ENCODE measurements at places on chromosomes 7 and 10.

- DNase-seq: no peak
Observed at GRCh38 chr7:106717955-106718871, 57.3 kb upstream of the CCDC71L start.

DNA sequence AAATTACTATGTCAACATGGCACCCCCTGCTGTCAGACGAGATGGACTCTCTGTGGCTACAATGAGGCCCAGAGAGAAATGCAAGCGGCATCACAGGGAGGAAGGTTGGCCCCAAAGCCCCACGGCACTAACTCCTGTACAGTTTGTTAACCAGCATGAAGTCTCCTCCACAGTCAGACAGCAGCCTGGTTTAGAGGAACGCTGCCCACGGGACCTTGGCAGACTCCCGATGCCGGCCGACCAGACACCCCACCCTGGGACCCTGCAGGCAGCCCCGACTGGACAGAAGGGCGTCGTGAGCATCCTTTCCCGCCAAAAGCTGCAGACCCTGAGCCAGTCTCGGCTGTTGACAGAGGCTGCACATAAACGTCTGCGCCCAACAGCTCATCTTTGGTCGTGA lies 158.8 kb downstream of the DIP2C start:
- no peak for DNase-seq

- DNase-seq: no peak
Observed at GRCh38 chr7:28872226-28872625, 85.9 kb downstream of the TRIL start.

DNA sequence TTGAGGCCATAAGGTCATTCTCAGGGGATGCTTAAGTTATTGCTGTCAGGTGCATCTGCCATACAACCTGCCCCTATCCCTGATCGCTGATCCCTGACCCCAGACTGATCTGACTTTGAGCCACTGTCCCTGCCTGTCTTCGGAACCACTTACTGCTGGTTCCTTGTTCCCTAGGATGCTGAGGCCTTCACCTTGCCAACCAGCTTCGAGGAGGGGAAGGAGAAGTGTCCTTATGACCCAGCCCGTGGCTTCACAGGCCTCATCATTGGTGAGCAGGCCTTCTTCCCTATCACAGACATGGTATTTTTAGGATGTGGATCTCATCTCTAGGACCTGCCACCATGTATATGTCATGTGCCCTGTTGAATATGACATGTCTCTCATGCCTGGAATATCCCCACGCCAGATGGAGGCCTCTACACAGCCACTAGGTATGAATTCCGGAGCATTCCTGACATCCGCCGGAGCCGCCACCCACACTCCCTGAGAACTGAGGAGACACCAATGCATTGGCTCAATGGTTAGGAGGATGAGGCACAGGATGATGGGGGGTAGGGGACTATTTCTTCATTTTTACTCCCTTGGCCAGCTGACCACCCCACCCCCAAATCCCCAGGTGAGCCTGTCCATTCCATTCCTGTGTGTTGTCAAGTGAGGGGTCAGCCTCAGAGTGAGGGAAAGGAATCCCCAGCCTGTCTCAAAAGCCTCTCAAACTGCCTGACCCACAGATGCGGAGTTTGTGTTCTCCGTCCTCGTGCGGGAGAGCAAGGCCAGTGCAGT lies 9.0 kb downstream of the MRPL43 start:
- no peak for DNase-seq

DNA sequence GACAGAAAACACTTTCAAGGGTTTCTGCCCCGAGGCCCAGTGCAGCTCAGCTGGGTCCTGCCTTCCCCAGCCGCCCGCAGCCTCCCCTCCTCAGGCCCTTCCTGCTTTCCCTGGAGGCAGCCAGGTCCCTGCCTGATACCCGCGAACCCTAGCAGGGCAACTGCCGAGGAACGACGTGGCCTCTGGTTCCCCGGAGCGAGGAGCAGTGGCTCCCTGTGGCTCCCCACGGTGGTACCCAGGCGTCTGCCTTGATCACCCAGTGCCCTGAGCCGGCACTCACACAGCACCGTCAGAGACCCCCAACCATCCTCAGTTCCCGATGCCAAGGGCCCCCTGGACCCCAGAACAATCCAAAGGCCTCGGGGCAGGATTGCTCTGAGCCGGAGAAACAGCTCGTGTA lies 58.3 kb downstream of the CFAP46 start:
- no peak for DNase-seq

Measured in C1 segment of cervical spinal cord (tissue), 14 donors.